Activated CD4-positive, CD25-positive, alpha-beta regulatory T cell treated with anti-CD3 and anti-CD28 coated beads, Interleukin-2, amount 50 U/mL, for 72 hours (primary cell): ENCODE measurements at places on chromosomes 2 and 18.
A peak's percentile ranks its signal among the peaks of the same experiment; 100 is the strongest.

DNA sequence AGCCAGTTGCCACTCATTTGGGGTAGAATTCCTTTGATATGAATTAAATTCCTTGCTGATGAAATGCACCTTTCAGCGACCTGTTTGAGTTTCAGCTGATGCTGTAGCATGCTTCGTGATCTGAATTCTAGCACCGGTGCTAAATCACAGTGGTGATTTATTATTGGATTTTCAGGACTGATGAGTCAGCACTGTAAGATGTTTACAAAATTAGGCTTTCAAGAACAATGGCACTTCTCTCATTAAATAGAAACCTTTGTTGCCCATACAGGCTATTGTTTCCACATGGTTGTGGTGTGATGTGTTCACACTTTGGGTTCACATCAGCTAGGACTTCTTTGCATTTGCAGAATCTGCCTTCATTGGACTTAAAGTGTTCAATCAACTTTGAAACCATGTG is 687.7 kb downstream of the ARHGAP15 start:
- DNase-seq = no peak

DNA sequence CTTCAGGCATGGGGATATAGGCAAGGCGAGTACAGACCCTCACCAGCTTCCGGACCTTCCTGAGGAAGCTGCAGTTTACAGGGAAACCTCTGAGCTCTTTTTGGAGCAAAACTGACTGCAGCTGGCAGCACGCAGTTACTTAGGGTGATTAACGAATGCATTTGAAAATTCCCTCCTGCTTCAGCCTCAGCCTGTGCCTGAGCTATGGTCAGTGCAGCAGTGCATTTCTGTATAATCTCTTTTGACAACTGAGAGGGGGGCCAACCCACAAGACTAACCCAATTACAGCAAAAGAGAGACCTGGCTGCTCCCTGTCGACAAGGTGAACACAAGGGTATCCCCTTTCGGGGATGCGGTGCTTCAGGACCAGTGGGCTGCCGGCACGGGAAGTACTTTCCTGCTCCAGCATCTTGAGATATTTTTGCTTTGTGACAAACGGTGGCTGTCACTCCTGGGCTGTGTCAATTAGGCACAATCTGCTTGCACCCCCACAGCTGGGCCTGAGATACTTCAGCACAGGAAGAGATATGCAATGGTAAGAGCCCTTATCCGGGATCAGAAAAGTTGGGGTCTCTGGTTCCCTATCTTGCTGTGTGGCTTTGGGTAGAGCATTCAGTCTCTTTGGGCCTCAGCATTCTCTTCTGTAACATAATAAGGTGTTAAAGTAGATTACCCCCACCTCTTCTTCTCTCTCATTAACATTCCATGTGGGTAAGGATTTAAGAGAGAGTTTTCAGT is 141.0 kb downstream of the TMEM17 start:
- DNase-seq = no peak

GRCh38 chr2:231634412-231634811 is 41.7 kb downstream of the TEX44 start:
- no peak for DNase-seq

GRCh38 chr2:60676706-60677330 is 79.2 kb upstream of the PAPOLG start:
- DNase-seq = no peak

- no peak for DNase-seq
Measured at GRCh38 chr18:50151926-50152325, 43.0 kb downstream of the MYO5B start.

GRCh38 chr2:68110102-68110501 is 47.3 kb upstream of the C1D start:
- DNase-seq = no peak

GRCh38 chr2:42880738-42881690 is 88.6 kb upstream of the HAAO start:
- no peak for DNase-seq

GRCh38 chr2:147603447-147603846 is 241.4 kb upstream of the ACVR2A start:
- DNase-seq = no peak

DNA sequence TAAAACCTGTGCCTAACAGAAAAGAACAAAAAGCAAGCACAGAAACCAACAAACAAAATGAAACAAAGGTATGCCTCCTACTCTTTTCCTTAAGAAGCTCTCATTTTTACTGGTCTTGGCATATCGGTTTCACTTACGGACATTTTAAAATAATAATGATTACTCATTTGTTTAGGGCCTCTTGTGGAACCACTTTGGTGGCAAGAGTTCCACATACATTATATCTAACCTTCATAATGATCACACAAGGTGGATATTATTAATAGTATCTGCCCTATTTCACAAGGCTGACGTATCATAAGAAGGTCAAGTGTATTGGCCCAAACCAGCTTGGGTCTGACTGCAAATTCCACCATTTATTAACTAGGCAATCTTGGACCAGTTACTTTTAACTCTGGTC is 304.7 kb downstream of the TCF4 start:
- no peak for DNase-seq

DNA sequence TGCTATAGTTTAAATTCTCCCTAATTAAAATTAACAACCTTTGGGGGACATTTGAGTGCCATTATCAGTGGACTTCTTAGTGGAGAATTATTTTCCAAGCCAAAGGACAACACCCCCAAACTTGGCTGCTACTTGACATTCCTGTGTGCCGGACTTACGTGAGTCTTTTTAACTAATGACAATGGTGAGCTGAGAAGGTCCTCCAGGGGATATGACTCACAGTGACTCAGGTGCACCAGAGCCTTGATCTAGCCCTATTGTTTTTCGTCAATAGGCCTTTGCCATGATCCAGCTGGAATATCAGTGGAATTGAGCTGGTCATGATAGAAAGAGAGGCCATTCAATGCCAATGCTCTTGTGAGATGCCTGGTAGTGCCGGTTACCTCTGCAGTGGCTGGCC is 118.1 kb upstream of the CXCR4 start:
- DNase-seq = no peak

GRCh38 chr2:202237787-202238233 is 587 bp downstream of the SUMO1 start:
- no peak for DNase-seq

- DNase-seq = no peak
Measured at GRCh38 chr18:35236571-35237363, 4.1 kb upstream of the ZNF397 start.

DNA sequence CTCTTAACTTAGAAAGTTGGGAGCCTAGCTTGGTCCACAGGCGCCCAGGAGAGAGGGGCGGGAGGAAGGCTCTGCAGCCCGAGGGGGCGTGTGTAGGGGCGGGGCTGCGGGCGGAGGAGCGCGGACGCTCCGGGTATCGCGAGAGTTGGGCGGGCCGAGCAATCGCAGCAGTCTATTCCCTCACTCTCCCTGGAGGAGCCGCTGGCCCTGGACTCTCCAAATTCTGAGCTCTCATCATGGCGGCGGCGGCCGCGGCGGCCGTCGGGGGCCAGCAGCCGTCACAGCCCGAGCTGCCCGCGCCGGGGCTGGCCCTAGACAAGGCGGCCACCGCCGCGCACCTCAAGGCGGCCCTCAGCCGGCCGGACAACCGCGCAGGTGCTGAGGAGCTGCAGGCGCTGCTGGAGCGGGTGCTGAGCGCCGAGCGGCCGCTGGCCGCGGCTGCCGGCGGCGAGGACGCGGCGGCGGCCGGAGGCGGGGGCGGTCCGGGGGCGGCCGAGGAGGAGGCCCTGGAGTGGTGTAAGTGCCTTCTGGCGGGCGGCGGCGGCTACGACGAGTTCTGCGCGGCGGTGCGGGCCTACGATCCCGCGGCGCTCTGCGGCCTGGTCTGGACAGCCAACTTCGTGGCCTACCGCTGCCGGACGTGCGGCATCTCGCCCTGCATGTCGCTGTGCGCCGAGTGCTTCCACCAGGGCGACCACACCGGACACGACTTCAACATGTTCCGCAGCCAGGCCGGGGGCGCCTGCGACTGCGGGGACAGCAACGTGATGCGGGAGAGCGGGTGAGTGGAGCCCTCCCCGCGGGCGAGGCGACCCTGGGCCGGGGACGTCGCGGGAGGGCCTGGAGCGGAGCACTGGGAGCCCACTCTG is at the start of gene UBR3:
Gene UBR3, plus strand, starts transcription at position 183 of the 869 bp plus-strand sequence. Its CDS starts 54 bp downstream, at position 237.
- DNase-seq = peak; percentile 95

- no peak for DNase-seq
Measured at GRCh38 chr18:29157057-29157780, 980.3 kb upstream of the CDH2 start.

DNA sequence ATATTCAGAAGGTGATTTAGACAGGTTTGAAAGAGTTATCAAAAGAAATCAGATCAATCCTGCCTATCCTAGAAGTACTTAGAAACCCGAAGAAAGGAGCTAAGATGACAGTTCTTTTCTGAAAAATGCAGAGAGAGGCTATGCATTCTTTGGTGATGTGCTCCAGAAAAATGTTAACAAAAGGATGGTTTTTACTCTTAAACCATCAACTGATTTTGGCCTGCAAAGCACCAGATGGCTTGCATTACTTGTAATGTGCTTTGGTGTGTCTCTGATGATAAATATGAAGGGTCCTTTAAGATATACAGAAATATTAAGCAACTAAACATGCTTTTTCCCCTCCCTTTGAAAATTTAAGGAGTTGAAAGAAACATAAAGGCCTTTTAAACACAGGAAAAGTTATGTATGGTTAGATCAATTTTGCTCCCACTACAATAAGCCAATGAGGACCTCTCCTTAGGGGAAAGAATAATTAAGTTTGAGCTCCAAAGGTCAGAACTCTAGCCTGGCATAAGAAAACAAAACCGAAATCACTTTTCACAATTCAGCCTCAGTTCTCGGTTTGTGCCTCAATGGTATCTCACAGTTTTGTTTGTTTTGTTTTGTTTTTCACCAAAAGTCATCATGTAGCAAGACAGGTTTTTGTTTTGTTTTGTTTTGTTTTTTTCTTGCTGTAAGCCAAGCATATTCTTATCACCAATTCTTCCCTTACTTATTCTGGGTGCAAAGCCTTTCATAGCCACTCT is 302.4 kb upstream of the NT5C1B start:
- no peak for DNase-seq

DNA sequence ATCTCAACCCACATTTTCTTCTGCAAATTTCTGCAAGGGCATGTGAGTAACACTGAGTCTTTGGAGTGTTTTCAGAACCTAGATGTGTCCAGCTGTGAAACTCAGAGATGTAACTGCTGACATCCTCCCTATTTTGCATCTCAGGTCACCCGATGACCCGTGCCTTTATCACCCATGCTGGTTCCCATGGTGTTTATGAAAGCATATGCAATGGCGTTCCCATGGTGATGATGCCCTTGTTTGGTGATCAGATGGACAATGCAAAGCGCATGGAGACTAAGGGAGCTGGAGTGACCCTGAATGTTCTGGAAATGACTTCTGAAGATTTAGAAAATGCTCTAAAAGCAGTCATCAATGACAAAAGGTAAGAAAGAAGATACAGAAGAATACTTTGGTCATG is 8.0 kb downstream of the UGT1A1 start:
- DNase-seq = no peak

DNA sequence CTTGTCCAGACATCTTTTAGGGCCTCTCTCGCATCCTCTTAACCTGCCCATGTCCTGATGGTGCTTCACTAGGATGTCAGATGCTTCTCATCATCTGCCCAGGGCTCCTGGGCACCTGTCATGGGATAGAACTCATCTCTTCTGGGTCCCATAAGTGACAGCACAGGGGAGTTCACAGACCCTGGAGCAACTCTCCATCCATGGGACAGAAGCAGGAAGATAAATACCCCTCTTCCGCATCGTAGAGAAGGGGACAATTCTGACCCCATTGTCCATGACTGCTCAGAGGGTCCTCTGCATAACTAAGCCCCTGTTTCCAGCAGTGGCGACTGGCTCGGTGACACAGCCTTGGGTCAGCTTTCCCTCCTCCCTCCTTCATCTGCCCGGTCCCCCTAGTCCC is 82.3 kb downstream of the TWIST2 start:
- DNase-seq = no peak

GRCh38 chr2:84231478-84231877 is 227.6 kb downstream of the SUCLG1 start:
- no peak for DNase-seq

GRCh38 chr18:62080172-62080900 is 106.5 kb downstream of the PIGN start:
- DNase-seq = no peak

GRCh38 chr2:21392649-21393048 is 268.9 kb downstream of the TDRD15 start:
- DNase-seq = no peak

DNA sequence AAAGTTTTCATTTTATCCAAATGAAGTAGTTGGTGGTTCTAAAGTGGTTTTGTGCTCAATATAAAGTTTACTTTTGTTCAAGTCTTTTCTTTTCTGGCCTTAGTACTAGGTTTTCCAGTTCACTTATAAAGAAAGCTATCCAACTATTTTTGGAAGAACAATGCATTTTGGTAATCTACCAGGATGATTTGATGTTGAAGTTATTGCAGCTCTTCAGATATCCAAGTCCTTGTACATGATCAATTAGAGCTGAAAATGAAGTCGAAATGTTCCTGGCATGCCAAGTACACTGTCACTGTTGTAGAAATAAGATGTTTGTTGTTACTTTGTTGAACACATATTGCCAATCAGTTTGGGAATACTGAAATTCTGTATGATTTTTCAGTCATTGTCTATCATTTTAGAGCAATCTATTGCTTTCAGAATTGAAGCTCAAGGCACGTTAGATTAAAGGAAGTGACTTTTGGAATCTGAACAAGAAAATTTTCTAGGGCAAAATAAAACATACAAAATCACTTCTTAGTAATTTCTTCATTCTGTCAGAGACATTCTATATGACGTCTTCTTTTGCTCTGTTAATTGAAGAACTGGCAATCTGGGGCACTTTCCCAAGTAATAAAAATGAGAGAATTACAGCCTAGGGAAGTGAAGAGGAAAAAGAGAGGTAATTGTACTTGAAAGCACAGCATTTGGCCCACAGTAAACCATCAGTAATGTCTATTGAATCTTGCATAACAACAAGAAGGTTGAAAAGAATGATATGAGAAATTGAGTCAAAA is 232.3 kb downstream of the MREG start:
- no peak for DNase-seq

GRCh38 chr18:47063096-47063495 is 27.7 kb upstream of the ELOA2 start:
- DNase-seq = no peak

DNA sequence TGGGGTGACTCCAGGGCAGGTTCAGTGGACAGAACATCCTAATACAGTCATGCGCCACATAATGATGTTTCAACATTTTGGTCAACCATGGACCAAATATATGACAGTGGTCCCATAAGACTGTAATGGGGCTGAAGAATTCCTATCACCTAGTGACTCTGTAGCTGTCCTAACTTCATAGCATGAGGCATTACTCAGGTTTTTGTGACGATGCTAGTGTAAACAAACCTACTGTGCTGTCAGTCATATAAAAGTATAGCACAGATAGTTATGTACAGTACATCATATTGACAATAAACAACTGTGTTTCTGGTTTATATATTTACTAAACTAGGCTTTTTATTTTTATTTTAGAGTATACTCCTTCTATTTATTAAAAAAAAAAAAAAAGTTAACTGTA is 87.1 kb downstream of the CACNB4 start:
- DNase-seq = no peak

- DNase-seq = no peak
Measured at GRCh38 chr2:205701509-205701908, 19.2 kb downstream of the NRP2 start.

- no peak for DNase-seq
Measured at GRCh38 chr2:210768329-210768910, 212.0 kb downstream of the CPS1 start.
